ENCODE measurements at places on chromosomes 7 and 10. TPM values are rescaled to one million over a fixed set of nuclear protein-coding genes. Genes with fewer than 3 reads are reported as not detected.

Gene INHBA
- total RNA-seq, result 2.0 TPM

Gene GOLGA7B
- 0.59 TPM for total RNA-seq

Gene HSPA14
- 9.3 TPM for total RNA-seq

DNA sequence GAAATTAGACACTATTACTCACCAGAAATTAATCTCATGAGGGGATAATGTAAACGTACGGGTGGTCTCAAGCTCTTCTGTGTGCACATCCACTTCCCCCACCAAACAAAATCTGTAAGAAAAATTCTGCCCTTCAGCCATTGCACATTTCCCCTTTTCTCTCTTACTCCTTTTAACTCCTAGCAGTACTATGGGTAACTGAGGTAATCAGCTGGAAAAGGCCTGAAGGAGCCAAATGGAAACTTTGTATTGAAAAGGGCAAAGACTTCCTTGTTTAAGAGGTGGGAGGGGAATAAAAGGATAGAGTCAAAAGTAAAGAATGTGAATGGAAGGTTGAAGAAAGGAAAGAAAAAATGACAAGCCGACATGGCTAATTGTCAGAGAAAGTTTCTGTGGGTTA, 273.8 kb downstream of the RNLS start:
- no peak overlapping the region for H3K4me3 ChIP-seq
- no peak for DNase-seq
- no peak overlapping the region for H3K27ac ChIP-seq
- no peaks in the 10 kb centered on the region for H3K36me3 ChIP-seq
- H3K27me3 ChIP-seq, result no peaks in the 10 kb centered on the region

DNA sequence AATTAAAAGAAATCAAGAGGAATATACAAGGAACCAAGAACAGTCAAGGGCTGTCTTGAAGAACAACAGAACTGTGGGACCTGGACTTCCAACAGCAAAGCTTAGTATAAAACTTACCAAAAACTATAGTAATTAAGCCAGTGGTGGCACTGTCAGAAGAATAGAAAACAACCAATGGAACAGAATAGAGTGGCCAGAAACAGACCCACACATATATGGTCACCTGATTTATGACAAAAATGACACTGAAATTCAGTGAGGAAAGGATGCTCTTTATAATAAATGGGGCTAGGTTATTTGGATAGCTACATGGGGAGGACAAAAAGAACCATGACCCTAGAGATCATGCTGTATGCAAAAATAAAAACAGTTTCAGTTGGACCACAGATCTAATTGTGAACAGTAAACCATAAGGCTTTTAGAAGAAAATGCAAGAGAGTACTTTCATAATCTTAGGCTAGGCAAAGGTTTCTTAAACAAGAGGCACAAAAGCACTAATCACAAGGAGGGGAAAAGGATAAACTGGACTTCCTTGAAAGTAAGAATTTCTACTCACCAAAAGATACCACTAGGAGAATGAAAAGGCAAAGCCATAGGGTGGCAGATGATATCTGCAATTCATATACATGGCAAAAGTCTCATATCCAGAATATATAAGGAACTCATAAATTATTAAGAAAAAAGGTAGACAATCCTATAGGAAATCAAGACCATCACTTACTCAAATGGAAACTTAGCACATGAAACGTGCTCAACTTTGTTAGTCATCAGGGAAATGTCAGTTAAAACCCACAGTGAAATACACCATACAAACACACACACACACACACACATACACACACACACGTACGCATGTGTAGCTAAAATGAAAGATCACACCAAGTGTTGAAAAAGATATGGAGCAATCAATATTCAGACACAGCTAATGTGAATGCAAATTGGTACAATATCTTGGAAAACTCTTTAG, 20.8 kb downstream of the HYCC1 start:
- DNase-seq, result no peak
- no peak overlapping the region for H3K27ac ChIP-seq
- H3K4me1 ChIP-seq, result no peaks in the 10 kb centered on the region
- no peak overlapping the region for H3K4me3 ChIP-seq
- no peaks in the 10 kb centered on the region for H3K36me3 ChIP-seq

- H3K36me3 ChIP-seq, result no peaks in the 10 kb centered on the region
- no peak overlapping the region for H3K4me3 ChIP-seq
- no peaks in the 10 kb centered on the region for H3K27me3 ChIP-seq
- no peaks in the 10 kb centered on the region for H3K4me1 ChIP-seq
- DNase-seq, result no peak
- H3K27ac ChIP-seq, result no peak overlapping the region
Observed at GRCh38 chr7:157441023-157441399, 104.2 kb downstream of the DNAJB6 start.

DNA sequence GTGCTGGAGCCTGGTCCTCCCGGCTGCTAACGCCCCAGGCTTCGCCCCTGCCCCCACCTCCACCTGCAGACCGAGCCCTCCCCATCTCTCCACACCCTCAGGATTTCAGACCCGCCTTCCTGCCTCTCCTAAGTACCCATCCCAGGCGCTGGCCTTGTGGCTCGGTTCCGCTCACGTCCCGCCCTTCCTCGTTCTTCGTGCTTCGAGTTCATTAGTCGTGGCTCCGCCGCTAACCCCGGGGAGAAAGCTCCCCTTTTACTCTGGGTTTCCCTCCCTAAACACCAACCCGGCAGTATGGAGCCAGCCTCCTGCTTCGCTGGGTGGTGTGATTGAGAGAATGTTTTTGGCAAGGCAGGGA, 11.2 kb downstream of the EMX2 start:
- H3K27me3 ChIP-seq, result peaks cover 80% of the 10 kb centered on the region
- H3K36me3 ChIP-seq, result no peaks in the 10 kb centered on the region
- DNase-seq, result no peak
- H3K4me3 ChIP-seq, result no peak overlapping the region

DNA sequence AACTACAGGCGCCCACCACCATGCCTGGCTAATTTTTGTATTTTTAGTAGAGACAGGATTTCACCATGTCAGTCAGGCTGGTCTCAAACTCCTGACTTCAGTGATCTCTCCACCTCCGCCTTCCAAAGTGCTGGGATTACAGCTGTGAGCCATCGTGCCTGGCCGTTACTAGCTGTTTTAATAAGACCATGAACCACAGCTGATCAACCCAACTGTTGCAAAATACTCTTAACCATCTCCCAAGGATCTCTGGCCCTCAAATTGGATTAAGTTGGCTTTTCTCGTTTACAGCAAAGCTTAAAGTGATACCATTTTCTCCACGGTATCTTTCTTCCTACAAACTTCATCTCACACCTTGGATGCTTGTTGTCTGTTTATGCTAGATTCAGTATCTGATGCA, 18.3 kb downstream of the ZFAND2A start:
- H3K36me3 ChIP-seq, result no peaks in the 10 kb centered on the region
- H3K27ac ChIP-seq, result no peak overlapping the region
- no peaks in the 10 kb centered on the region for H3K4me1 ChIP-seq
- no peak overlapping the region for H3K4me3 ChIP-seq
- no peaks in the 10 kb centered on the region for H3K27me3 ChIP-seq

DNA sequence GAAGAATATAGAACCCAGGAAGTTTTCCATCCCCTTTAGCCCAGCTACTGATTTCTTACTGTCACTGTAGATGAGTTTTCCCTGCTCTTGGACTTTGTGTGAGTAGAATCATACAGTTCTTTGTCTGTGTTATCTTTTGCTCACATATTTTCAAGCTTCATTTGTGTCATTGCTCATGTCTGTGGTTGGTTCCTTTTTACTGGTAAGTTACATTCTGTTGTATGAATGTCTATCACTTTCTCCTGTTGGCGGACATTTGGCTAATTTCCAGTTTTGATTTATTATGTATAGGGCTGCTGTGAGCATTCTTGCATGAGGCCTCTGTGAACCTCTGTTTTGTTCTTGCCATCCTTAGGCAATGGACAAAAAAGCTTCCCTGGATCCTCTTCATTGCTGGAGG, 5.3 kb downstream of the GLRX3 start:
- no peak overlapping the region for H3K4me3 ChIP-seq
- H3K27ac ChIP-seq, result no peak overlapping the region
- no peak for DNase-seq
- H3K36me3 ChIP-seq, result no peaks in the 10 kb centered on the region

GRCh38 chr7:34249192-34249591, 343.9 kb downstream of the BMPER start:
- H3K27ac ChIP-seq, result no peak overlapping the region
- H3K36me3 ChIP-seq, result no peaks in the 10 kb centered on the region
- no peak for DNase-seq
- H3K27me3 ChIP-seq, result no peaks in the 10 kb centered on the region
- no peak overlapping the region for H3K4me3 ChIP-seq

DNA sequence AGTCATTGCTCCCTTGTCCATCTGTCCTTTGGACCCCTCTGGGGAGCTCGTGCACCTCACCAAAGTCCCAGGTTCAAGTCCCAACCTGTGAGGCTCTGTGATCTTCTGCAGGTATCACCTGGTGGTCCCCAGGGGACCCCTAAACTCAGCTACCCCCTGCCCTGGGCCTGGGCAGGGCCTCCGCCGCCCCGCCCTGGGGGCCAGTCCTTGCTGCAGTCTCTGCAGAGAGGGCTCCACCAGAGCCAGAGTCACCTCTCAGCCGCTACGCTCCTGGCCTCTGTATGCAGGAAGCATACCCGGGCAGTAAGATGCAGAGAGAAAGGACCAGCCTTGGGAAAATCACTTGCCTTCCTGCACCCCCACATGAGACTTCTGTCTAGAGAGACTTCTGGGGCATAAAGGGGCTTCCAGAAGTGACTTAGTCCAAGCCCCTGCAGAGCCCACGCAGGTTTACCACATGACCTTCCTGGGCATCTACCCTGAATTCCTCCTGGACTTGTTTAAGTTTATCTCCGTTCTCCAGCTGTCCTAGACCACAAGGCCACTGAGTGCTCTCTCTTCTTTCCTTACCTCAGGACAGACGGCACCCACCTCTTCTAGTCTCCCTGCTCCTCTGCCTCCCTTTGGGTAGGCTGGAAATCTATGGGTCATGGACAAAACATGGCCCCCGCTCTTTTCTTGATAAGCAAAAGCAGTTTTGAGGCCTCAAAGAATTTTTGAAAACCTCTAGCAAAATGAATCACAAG, 21.2 kb downstream of the CALML5 start:
- no peaks in the 10 kb centered on the region for H3K36me3 ChIP-seq
- H3K27ac ChIP-seq, result no peak overlapping the region
- H3K4me1 ChIP-seq, result no peaks in the 10 kb centered on the region
- H3K27me3 ChIP-seq, result no peaks in the 10 kb centered on the region
- DNase-seq, result peak; percentile 13
- no peak overlapping the region for H3K4me3 ChIP-seq

- no peak overlapping the region for H3K4me3 ChIP-seq
- DNase-seq, result no peak
- H3K36me3 ChIP-seq, result no peaks in the 10 kb centered on the region
Observed at GRCh38 chr10:70118196-70118595, 14.4 kb downstream of the AIFM2 start.

- no peaks in the 10 kb centered on the region for H3K4me1 ChIP-seq
- no peaks in the 10 kb centered on the region for H3K27me3 ChIP-seq
- H3K4me3 ChIP-seq, result no peak overlapping the region
- no peak for DNase-seq
- H3K36me3 ChIP-seq, result no peaks in the 10 kb centered on the region
- H3K27ac ChIP-seq, result no peak overlapping the region
Observed at GRCh38 chr10:96642973-96643372, 56.2 kb upstream of the TM9SF3 start.

DNA sequence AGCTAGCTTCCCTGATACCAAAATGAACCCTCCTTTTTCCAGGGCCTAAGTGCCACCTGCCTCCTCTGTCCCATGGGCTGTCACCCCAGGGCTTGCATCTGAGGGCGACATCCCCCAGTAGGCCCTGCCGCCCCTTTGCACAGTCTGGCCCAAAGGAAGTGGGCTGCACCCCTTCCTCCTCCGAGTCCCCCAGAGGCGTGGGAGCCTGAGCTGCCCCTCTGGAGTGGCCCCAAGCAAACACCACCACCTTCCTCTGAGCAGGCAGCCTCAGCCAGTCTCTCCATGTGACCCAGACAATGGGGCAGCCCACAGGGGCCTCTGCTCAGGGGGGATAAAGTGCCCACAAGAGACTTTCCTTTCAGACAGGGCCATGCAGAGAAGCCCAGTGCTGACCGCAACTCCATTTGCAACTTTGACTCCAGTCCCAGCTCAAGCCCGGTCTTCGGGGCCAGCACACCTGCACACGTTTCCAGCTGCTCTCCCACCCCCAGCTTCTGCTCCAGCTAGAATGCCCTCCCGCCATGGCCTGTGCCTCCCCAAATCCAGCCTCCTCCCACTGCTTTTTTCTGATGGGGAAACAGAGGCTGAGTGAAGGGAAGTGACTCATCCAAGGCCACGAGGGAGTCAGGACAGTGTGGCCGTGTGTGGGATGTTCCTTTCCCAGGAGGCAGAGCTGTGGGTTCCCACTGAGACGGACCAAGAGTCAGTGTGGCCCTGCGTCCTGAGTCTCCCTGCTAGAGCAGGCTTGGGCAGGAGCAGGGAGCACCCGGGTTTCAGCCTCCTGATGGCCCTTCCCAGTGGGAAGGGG, 111.9 kb downstream of the ZMIZ1 start:
- no peaks in the 10 kb centered on the region for H3K36me3 ChIP-seq
- no peak overlapping the region for H3K4me3 ChIP-seq
- no peaks in the 10 kb centered on the region for H3K27me3 ChIP-seq
- H3K4me1 ChIP-seq, result peaks cover 24% of the 10 kb centered on the region
- peak overlapping the region; percentile 81 for H3K27ac ChIP-seq
- no peak for DNase-seq

Measured in breast epithelium (tissue), 4 donors.